Daoy (cell line): ENCODE measurements at places on chromosomes 2 and 18. TPM values are rescaled to one million over a fixed set of nuclear protein-coding genes. Genes with fewer than 3 reads are reported as not detected.
A peak's percentile ranks its signal among the peaks of the same experiment; 100 is the strongest.

GRCh38 chr2:224832207-224832606 lies 116.0 kb upstream of the CCDC195 start:
- DNase-seq = no peak

CD8A gene
- total RNA-seq = not detected in 2 replicates

ASAP2 gene
- 20.3 and 22.7 TPM in 2 replicates for total RNA-seq

DNA sequence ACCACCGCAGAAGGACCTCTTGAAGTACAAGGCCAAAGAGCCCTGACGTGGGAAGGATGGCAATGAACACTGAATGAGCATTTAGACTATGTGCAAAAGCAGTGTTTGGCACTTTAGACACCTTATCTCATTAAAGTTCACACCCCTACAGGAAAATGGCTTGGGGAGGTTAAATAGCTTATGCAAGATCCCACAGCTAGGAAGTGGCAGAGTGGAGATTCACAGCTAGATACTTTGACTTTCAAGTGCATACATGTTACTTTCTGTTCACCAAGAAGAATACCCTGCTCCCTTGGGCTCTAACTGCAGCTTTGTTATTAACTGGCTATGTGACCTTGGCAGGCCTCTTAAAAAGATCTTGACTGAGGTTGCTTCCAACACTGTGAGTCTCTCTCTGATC lies 58.2 kb downstream of the ICOS start:
- no peak for DNase-seq

DNA sequence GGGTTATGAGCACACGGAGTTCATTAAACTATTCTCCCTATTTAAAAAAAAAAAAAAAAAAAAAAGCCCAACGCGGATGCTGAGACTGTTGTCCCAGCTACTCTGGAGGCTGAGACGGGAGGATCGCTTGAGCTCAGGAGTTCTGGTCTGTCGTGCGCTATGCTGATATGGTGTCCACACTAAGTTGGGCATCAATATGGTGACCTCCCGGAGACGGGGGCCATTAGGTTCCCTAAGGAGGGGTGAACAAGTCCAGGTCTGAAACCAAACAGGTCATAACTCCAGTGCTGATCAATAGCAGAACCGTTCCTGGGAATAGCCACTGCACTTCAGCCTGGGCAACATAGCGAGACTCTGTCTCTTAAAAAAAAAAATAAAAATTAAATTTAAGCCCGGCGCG lies 12.9 kb upstream of the ANKRD53 start:
- DNase-seq = no peak

- peak; percentile 77 for DNase-seq
Measured at GRCh38 chr2:109238580-109238979, 109.6 kb downstream of the SH3RF3 start.

ACOXL gene
- total RNA-seq = 1.6 TPM in 1 of 2 replicates, not detected in the other
